ENCODE measurements at places on chromosomes 4 and X.

DNA sequence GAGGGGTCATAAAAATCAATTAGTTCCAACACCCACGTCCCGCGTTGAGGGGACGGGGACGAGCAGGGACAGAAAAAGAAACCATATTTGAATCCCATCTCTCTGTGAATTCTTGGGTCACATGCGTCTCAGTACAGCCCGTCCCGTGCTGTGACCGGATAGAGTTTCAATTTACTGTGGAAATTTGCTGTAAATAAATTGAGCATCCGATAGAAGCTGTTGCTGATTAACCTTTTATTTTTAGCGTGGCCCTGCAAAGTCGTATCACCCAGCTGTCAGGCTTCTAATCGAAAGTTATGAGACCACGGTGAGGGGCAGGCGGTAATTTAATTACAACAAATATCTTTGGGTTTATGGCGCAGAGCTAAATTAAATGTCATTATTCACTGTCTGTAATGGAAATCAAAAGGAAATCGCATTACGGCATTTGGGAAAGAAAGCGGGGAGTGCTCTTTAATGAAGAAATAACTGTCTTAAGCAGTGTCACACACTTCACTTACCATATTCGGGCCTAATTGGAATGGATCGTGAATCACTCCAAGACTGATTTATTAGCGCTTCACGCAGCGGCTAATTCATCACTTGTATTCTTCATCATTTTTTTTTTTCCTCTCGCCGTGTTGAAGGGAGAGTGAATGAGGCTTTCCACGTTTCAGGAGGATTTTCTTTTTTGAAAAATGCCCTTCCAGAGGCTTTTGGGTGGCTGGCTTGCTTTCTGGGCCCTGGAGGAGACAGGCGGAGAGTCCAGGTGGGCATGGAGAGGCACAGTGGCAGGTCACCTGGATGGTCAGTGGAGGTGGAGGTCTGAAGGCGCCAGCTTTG lies 7.3 kb downstream of the SHOX start:
- no peak for DNase-seq

GRCh38 chr4:172369471-172369959 lies 556.3 kb downstream of the GALNTL6 start:
- DNase-seq = no peak

GRCh38 chrX:93264261-93265002 lies 408.9 kb downstream of the NAP1L3 start:
- DNase-seq = no peak

- DNase-seq = no peak
Measured at GRCh38 chr4:129337228-129337620, 241.3 kb downstream of the C4orf33 start.

GRCh38 chrX:77755561-77755960 lies 30.5 kb downstream of the ATRX start:
- no peak for DNase-seq

DNA sequence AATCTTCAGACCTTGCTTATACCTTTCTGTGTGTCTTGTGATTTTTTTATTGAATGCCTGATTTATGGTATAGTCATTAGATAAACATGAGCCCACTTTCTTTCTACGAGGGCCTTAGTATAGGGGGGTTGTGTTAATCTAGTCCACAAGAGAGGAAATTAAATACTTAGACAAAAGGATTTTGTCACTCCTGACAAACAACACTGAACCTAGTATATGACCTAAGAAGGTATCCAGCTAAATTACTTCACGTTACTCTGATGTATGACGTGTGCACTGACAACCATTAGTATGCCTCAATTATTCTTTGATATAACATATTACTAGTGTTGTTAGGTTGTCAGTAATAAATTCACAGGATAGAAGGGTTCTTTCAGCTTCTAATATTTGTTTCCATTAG lies 2.8 kb upstream of the PRR27 start:
- DNase-seq = no peak

DNA sequence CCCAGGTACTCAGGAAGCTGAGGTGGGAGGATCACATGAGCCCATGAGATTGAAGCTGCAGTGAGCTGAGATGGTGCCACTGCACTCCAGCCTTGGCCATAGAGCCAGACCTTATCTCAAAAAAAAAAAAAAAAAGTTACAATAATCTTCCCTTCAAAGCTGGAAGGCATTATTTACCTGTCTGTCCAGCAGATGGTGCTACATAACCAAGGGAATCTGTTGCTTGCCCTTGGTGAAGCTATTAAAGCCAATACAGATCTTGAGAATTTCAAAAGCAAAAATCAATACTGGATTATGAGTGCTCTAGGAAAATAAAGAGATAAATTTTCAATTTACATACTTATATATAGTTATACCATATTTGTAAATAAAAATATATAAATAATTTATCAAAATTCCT lies 25.9 kb downstream of the PKD2 start:
- no peak for DNase-seq

DNA sequence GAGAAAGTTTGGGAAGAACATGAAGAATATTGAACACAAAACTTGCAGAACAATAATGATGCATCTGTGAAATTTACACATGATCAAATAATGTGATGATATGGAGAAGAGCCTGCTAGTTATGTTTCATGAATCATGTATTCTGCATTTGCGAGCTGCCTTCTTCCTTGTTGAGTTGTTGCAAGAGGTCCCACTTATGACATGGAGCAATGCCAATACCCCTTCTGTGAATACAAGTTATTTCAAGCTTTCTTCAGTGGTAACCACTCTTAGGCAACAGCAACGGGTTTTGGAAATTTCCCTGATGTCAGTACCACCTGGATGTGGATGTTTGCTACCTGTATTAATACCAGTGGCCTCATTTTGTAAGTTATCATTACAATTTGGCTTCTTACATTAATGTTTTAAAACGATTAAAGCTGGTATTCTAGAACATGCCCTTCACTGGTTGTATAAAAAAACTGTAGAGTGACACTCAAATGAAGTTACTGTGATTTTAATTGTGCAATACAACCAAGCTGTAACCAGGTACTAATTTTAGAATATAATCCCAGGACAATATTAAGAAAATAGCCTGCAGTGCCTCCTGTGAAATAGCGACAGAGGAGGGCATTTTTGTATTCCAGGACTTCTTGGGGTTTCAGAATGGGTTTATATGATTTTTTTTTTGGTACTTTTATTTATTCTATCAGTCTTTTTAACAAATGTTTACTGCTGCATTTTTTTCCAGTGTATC lies 25.3 kb downstream of the IQCM start:
- no peak for DNase-seq

DNA sequence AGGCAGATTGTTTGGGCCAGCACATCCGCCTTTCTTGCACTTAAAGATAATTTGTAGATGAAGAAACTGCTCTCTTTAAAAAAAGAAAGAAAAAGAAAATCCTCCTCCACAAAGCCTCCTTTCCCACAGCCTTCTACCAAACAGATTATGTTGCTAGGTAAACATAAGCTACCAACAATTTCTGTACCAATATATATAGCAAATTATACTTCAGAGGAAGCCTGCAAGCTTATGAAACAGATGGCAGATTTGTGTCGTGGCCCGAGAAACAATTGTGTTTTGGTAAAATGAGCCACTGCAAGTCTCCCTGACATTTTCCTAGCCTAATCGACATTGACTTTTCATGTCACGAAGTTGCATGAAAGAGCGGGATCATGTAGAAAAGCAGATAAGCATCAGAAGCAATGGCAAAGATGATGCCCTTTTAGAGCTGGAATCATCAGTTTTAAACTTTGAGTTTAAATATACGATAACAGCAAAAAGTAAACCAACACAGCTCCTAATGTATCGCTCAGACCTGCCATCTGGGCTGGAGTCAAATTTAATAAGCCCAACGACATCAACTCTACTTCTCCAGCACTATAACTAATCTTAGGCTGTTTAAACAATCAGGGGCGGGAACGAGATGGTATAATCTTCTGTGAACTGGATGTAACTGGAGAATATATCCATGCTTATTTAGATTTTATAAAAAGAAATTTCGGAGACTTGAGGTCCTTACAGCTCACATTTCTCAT lies 94.9 kb upstream of the PLAC1 start:
- no peak for DNase-seq

- no peak for DNase-seq
Measured at GRCh38 chr4:40607221-40607620, 22.4 kb downstream of the RBM47 start.

GRCh38 chr4:105520819-105521790 lies 31.3 kb upstream of the ARHGEF38 start:
- no peak for DNase-seq

DNA sequence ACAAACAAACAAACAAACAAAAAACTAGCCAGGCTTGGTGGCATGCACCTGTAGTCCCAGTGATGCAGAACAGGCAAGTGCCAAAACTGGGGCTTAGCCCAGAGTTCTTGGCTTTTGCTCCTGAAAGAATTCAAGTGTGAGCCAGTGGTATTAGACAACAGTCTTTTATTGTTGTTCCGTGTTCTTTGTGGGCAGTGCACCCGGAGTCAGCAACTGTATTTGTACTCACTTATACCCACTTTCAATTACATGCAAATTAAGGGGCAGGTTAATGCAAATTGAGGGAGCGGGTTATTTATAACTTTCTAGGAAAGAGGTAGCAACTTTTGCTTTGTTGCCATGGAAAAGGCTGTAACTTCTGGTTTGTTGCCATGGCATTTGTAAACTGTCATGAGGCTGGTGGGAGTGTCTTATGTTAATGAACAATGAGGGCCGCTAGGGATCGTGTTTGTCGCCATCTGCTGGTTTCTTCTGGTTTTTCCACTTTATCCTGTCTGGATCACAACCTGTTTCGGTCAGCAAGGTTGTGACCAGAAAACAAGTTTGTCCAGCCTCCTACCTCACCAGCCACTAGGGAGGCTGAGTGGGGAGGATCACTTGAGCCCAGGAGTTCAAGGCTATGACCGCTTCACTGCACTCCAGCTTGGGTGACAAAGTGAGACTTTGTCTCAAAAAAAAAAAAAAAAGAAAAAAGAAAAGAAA lies 88.8 kb upstream of the ESX1 start:
- no peak for DNase-seq

- no peak for DNase-seq
Measured at GRCh38 chr4:183966371-183966770, 61.3 kb downstream of the STOX2 start.

DNA sequence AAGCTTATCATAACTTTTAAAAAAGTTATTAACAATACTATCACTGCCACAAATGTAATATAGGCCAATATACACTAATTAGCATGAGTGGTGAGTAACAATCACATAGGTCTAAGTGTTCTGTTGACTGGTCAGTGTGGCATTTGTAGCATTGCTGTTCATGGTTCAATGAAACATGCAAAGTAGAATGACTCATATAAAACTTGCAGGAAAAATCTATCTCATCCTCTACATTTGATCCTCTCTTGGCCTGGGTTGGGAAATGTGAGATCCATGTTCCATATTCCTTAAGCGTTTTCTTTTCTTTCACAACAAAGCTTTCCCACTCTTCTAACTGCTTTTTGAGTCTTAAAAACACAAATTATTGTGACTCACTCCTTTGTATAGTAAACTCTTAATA lies 1418.7 kb downstream of the FSTL5 start:
- DNase-seq = no peak

DNA sequence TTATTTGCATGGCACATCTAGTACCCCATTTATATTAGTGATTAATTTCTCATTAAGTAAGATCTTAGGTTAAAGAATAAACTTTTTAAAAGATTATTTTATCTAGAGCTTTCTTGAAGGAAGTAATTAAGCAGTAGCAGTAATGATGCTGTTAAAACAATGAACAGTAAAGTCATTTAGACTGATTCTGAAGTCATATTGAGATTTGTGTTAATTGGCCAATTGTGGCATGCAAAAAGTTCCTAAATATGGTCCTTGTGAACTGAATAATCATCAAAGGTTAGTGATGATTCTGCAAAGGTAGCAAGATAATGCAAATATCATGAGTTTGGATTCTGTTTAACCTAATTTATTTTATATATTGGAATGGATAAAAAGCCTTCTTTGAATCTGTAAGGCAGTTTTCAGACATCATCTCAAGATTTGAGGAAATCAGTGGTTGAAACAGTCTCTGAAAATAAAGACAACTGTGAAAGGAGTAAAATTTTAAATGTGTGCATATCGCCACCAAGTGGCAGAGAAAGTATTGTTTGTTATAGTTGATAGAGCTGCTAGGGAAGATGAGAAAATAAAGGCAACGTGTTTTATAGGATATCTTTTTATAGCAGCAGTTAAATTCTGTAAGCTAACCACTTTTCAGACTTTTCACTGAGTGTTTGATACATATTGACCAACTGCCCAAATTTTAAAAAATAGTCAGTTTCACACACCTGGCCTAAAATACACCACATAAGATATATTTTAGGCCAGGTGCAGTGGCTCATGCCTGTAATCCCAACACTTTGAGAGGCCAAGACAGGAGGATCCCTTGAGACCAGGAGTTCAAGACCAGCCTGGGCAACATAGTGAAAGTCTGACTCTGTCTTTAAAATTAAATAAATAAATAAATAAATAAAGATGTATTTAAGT lies 79.6 kb downstream of the CCKAR start:
- no peak for DNase-seq

DNA sequence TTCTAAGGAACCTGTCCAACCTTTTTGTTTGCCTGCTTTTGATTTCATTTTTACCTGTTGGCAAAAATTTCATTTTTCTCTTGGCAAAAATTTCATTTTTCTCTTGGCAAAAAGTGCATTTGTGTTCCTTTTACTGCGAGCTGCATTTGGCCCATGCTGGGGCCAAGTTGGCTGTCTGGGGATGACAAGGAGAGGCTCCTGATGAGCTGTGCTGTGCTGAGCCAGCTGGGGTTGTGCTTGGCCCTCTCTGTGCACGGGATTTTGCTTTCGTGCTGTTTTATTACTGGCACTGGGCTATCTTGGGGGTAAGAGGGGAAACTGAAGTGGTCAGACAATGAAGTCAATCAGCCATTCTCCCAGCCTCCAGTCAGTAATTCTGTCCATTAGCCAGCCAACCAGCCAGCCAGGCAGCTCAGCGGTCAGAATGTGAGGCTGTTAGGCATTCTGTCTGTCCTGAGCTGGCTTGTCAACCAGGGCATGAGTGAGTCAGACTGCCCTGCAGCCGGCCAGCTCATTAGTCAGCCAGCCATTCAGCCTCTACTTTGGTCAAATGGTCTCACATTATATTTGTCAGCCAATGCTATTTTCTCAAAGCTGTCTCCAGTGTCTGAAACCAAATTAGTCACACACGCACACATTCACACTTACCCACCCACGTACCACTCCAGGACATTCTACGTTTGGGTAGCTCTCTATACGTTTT lies 56.9 kb upstream of the PRPS1 start:
- peak; percentile 18 for DNase-seq

DNA sequence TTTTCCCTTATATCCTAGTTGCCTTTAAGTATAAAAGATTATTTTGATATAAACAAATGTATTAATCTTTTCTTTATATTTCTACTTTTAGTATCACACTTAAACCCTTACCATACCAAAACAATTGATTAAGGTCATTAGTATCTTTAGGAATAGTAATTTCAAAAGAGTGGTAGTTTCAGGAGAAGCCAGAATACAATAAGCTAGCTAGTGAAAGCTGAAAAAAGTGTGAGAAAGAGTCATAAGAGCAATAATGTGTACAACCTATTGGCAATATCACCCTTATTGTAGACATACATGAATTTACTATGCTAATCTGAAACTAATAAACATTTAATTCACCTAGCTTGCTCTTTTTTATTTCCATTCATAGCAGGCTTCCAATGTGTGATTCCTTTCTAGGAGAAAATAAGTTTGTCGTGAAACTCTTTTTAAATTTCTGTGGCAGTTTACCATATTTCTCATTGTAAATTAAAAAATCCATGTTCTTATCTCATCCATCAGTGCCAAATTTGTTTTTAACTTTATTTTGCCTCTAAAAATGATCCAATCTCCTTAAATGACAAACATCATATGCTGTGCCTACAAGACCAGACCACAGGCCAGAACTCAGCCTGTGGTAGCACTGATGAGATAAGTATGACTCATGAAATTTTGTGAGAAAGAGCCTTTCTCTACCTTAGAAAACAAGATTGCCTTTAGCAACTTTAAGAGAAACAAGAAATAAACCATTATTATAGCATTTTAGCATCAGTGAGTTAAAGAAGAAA lies 8.1 kb downstream of the NEK1 start:
- DNase-seq = no peak

Measured in right cardiac atrium (tissue), 5 donors.